T-cell (primary cell): ENCODE measurements at places on chromosomes 2 and 18. TPM values are rescaled to one million over a fixed set of nuclear protein-coding genes. Genes with fewer than 3 reads are reported as not detected.

HOXD11 gene
- total RNA-seq = not detected

AQP12A gene
- total RNA-seq = not detected

MARCO gene
- 0.47 TPM for total RNA-seq

CD8B2 gene
- total RNA-seq = 3.2 TPM

DNA sequence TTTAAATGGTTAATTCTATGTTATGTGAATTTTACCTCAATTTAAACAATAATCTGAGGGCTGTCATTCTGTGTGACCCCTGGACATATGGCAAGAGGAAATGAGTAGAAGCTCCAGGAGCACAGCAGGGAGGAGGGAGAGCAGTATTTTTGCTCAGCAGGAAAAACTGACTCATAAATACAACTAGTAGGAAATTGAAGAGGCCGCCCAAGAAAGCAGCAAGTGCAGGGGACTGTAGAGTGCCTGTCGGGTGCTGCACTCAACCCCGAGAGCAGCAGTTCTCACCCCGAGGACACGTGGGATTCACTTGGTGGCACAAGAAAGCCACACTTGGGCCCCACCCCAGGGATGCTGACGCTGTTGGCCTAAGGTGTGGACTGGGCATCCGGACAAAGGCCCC lies 60.8 kb downstream of the NPAS2 start:
- DNase-seq = no peak

ASPRV1 gene
- 1.8 TPM for total RNA-seq

TUBA4B gene
- total RNA-seq = not detected

NETO1 gene
- not detected for total RNA-seq

DNA sequence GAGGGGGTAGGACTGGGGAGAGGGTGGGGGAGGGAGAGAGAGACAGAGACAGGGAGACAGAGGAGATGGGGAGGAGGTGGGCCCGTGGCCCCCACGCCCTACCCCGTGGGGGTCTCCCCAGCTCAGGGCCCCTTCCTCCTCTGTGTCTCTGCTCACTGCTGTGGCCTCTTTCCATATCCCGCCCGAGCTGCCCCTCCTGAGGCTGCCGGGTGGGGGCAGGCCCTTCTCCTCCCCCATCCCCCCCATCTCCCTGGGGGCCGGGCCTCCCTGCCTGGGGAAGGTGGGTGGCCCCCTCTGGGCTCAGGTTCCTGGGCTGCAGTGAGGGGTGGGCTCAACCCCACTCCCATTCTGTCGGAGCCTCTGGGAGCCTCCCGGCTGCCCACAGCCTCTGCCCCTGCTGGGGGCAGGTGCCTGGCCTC lies 332 bp upstream of the PDCD1 start:
- DNase-seq = no peak

GRCh38 chr18:48847807-48848486 lies 102.8 kb downstream of the SMAD7 start:
- DNase-seq = no peak

SPP2 gene
- not detected for total RNA-seq

GRCh38 chr18:41266204-41266603 lies 688.8 kb upstream of the PIK3C3 start:
- DNase-seq = no peak

DNA sequence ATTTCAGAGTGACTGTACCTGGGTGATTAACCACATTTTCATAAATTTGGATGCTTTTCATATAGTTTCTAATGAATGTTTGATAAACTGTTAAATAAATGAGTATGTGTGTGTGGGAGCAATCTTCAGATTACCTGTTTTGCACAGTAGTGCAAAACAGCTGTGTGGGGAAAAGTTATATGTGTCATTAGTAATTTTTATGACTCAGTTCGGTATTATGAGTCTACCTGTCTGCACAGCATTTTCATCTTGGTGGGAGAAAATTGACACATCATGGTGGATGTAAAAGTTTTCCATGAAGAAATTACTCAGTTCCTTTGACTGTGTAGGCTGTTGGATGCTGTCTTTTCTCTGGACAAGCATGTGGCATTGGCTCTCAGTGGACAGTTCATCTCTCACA lies 43.8 kb downstream of the LTBP1 start:
- DNase-seq = no peak

LCT gene
- total RNA-seq = 0.26 TPM

FAHD2B gene
- 23.8 TPM for total RNA-seq

GREB1L gene
- not detected for total RNA-seq

NRP2 gene
- not detected for total RNA-seq

DNA sequence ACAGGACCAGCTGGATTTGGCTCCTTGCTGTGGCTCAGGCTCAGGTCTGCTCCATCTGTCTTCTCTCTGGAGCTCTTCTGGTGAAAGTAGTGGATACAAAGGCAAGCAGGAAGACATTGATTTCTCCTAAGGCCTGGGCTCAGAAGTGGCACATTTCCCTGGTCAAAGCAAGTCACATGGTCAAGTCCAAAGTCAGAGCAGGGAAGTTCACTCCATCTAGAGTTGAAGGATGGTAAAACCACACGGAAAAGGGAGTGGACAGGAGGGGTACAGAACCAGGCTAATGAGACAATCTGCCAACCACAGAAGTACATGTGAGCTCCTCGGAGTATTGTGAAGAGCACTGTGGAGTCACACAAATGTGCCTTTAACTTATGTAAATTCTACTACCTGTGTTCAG lies 66.1 kb downstream of the MARCO start:
- no peak for DNase-seq

DNA sequence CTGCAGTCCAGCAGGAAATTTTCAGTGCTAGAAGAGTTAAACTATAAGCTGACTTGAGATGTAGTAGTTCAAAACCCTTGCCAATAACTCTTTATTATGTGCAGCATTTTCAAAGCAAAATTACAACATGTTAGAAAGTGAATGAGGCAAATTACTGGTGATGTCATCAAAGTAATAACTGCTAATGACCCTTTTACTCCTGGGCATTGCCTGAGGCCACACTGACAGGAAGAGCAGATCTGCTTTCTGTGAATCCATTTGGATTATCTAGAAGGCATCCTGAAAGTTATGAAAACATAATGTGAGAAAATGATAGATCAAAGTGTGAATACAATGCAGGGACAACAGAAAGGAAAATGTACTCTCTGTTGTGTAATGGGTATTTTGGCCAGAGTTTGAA lies 139.6 kb upstream of the TRIB2 start:
- no peak for DNase-seq

DNA sequence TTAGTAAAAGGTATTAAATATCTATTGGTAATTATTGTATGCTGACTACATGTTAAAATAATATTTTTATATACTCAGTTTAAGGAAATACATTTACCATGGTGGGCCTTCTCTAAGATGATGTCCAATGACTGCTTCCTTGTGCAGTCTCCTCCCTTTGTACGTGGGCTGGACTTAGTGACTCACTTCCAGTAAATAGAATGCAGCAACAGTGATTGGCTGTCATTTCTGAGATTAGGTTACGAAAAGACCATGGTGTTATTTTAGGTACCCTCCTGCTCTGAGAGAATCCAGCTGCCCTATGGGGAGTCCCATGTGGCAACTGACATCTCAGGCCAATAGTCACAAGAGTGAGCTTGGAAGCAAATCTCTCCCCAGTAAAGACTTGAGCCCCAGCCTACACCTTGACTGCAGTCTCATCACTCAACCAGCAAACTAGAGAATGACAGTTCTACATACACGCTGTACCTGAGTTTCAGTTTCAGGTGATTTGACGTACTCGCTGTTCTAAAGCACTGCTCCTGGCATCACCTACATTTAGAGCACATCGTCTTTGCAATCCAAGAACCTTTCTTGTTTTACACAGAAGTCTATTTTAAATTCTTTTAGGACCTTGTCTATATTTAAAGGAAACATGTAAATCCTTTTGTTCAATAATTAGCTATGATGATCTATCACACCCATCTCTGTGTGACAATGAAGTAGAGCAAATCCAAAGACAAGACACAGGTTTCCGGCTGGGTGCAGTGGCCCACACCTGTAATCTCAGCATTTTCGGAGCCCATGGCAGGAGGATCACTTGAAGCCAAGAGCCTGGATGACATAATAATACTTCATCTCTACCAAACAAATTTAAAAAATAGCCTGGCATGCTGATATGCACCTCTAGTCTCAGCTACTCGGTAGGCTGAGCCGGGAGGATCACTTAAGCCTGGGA lies 87.2 kb downstream of the COBLL1 start:
- no peak for DNase-seq

DNA sequence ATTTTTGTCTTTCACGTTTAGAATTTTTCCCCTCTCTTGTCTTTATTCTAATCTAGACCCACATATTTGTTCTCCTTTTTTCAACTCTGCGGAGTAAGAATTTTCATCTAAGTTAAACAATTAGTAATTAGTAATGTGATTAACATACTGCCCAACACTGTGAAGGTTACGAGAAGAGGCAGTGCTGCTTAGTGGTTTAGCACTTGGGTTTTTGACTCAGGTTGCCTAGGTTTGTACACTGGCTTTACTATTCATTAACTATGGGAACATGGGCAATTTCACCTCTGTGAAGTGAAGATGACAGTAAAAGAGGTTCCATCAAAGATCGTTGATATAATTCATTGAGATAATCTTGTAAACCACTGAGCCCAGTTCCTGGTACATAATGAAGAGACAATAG lies 82.2 kb upstream of the PNPT1 start:
- DNase-seq = no peak

GRCh38 chr2:99864561-99865553 lies 277.5 kb downstream of the AFF3 start:
- DNase-seq = no peak

DNA sequence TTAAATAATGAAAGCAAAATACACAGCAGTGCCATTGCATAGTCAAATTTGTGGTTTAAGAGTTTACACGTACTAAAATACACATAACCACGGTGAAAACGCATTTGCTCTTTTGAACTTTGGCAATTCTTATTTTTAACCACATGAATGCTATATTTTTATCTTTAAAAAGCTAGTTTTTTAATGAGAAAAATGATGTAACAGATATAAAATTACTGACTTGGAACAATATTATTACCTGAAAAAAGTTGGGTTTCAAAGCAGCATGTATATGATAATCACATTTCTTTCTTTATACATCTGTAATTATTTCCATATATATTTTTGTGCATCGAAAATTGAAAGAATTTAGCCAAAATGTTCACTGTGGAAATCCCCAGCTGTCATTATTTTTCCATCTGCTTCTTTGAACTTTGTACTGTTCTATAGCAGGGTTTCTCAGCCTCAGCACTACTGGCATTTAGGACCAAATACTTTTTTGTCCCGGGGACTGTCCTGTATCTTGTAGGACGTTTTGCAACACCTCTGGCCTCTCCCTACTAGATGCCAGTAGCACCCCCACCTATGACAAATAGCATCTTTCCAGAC lies 75.9 kb upstream of the CAB39 start:
- DNase-seq = no peak
